ENCODE measurements at places on chromosomes 3 and 15. TPM values are rescaled to one million over a fixed set of nuclear protein-coding genes. Genes with fewer than 3 reads are reported as not detected.

The ZNF80 gene
- not detected for total RNA-seq

The PRSS50 gene
- total RNA-seq, result not detected

The PXYLP1 gene
- total RNA-seq, result 5.5 TPM

The TTLL13 gene
- total RNA-seq, result not detected

The CPNE4 gene
- not detected for total RNA-seq

The ADGRG7 gene
- total RNA-seq, result not detected

The MINAR1 gene
- total RNA-seq, result 0.20 TPM

The RLBP1 gene
- 6.6 TPM for total RNA-seq

The ATP13A5 gene
- not detected for total RNA-seq

The RASL12 gene
- not detected for total RNA-seq

The RAB6B gene
- total RNA-seq, result 4.3 TPM

The PLXNB1 gene
- total RNA-seq, result 10.7 TPM

The CD47 gene
- total RNA-seq, result 0.85 TPM

The DUT gene
- 159 TPM for total RNA-seq

The GOLGA8J gene
- not detected for total RNA-seq

The HYAL1 gene
- total RNA-seq, result 18.4 TPM

The LMCD1 gene
- total RNA-seq, result 11.3 TPM

The NAALADL2 gene
- total RNA-seq, result 1.3 TPM

The SGO1 gene
- 16.4 TPM for total RNA-seq

The ECE2 gene
- not detected for total RNA-seq

The LSMEM2 gene
- total RNA-seq, result not detected

The GOLGA6B gene
- total RNA-seq, result not detected

The GNB4 gene
- total RNA-seq, result 54.4 TPM

The PLIN1 gene
- total RNA-seq, result 0.07 TPM

The UNC13C gene
- not detected for total RNA-seq

The NDUFB4 gene
- total RNA-seq, result 148 TPM

The ALPK3 gene
- 0.20 TPM for total RNA-seq

The DPPA2 gene
- total RNA-seq, result not detected

The RTP4 gene
- total RNA-seq, result not detected

The EOMES gene
- total RNA-seq, result 0.20 TPM

The BMF gene
- total RNA-seq, result 14.3 TPM

The EIF2A gene
- total RNA-seq, result 269 TPM

The GUCA1C gene
- total RNA-seq, result not detected

The TRAIP gene
- total RNA-seq, result 20.4 TPM

The C15orf62 gene
- total RNA-seq, result 3.1 TPM

The HES1 gene
- 3.3 TPM for total RNA-seq

The DUOXA1 gene
- total RNA-seq, result not detected

The LDHAL6B gene
- total RNA-seq, result not detected

The NPAP1 gene
- total RNA-seq, result not detected

The EEF1AKMT4 gene
- 23.3 TPM for total RNA-seq

The TNFAIP8L3 gene
- not detected for total RNA-seq
